ENCODE measurements at places on chromosomes 3 and 15.
A peak's percentile ranks its signal among the peaks of the same experiment; 100 is the strongest.

- no peak for DNase-seq
Measured at GRCh38 chr3:76039431-76039830, 254.1 kb upstream of the ZNF717 start.

GRCh38 chr3:172876297-172876696 is 125.8 kb downstream of the ECT2 start:
- DNase-seq = no peak

GRCh38 chr3:186849374-186849975 is 7.0 kb downstream of the ADIPOQ start:
- DNase-seq = no peak

DNA sequence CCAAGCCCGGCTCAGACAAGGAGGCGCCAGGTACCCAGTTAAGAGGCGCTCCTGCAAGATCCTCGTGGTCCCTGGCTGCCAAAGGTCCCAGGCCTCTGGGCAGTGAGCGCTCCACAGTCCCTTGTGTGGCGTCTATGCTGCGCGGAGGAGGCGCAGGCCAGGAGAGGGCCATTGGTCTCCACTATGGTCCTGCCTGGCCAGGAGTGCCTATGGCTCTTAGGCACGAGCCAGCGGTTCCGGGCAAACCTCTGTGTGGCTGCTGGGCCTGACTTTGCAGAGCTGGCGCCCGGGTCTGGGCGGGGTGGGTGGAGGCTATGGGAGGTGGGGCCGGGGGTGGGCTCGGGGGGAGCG is 660 bp upstream of the ADAMTSL3 start:
- no peak for DNase-seq

GRCh38 chr15:100947760-100948429 is 28.7 kb downstream of the LRRK1 start:
- DNase-seq = no peak

DNA sequence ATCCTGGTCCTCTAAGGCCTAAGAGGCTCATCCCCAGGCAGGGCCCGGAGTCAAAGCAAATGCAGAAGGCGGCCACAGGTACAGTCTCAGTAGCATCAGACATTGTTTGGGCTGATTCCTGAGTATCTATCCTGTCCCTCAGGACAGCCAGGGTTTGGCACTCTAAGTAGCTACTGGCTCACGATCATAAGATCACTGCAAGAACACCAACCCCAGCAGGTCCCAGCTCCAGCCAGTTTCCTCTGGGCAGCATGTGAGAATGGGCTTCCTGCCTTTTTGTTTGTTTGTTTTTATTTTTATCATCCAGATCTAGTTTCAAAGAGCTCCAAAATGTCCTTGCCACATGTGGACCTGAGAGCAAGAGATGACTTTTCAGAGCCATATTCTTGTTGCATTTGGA is 32.7 kb downstream of the LRRFIP2 start:
- no peak for DNase-seq

- no peak for DNase-seq
Measured at GRCh38 chr3:67647390-67647878, 7.0 kb downstream of the SUCLG2 start.

DNA sequence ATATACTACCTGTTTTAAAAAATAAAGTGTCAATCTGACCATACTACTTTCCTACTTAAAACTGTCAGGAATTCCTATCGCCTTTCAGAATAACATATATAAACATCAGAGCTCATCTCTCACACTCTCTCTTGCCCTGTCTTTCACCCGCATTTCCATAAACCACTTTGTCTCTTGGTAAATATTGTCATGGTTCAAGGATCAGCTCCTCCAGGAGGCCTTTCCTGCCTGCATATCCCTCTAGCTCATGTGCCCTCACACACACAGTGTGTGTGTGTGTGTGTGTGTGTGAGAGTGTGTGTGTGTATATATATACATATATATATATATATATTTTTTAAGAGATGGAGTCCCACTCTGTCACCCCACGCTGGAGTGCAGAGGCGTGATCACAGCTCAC is 6.7 kb downstream of the SUMF1 start:
- DNase-seq = no peak

GRCh38 chr3:111604119-111604518 is 9.0 kb upstream of the ZBED2 start:
- DNase-seq = no peak

DNA sequence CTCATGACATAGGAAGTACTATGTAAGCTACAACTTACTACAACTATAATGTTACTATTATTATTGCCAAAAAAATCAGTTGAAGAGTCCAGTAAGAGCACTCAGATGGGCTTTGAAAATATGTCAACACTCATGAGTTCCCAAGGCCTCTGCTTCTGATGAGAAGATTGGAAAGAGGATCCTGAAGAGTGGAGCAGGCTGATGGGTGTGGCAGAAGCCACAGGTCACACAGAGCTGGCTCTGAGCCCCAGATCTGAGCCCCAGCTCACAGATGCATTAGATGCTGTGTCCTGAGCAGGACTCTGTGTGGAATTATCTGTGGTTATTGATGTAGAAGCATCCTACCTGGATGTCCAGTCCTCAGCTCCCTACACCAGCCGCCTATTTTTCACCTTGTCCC is 65.6 kb downstream of the SPSB4 start:
- DNase-seq = no peak

DNA sequence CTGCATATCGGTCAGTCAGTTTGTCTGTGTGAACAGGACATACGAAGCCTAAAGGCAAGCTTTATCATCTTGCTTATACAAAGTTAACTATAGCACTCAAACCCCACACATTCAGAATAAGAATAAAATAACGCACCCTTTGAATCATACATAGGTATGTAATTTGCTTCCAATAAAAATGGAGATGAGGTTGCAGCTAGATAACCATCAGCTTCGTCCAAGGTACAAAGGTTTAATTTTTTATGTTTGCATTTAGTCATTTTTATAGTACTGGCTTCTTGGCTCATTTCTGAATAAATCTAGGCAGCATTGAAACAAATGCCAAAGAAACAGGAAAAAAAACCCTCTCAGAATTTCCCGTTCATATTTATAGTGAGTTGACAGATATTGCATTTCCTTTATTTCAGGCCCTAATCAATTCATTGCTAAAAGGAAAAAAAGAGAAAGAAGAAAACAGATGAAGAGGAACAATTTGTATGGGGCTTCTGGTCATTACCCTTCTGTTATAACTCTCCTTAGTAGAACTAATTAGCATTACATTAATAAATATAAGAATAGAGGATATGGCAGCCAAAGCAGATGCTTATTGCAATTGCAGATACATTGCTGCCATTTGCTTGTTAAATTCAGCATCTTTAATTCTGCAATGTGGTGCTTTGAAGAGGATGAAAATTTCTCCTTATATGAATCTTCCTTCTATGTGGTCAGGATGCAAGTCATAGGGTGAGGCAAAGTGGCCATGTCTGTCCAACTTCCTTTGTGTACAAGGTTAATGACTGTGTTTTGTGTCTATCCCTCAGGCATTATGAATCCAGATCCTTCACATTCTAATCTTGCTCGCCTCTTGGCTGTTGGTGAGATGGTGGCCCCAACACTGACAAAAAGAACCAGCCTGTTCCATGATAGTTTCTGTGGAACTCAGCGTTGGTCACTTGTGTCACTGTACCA is 550.0 kb downstream of the AGBL1 start:
- DNase-seq = no peak

GRCh38 chr15:31516440-31516839 is 189.8 kb downstream of the KLF13 start:
- no peak for DNase-seq

DNA sequence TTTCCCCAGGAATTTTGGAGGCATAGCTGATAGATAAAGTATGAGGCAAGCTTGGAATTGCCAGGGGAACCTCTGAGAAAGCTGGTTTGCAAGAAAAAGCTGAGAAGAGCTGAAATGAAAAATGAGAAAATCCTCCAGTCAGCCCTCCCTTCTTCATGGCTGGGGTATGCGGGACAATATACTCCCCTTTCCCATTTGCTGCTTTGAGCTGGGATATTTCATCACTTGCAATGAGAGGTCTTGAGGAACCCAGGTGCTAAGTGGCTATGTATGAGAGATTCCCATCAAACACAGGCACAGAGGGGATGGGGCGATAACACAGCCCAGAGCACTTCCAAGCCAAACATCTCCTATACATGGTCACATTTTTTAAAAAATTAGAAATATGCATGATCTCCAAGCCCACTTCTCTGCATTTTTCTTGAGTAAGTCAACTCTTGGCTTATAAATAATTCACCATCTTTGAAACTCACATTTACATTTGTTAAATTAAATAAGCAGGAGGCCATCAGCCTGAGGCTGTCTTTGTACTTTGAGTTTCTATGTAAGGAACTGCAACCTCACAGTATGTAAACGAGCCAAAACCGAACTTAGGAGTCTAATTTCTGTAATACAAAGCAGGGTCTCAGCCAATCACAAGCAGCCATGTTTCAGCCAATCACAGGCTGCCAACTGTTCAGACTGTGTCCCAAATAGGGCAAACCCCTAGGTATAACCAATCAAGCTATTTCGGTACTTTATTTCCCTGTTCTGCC is 983.6 kb upstream of the NR2F2 start:
- no peak for DNase-seq

- no peak for DNase-seq
Measured at GRCh38 chr3:172938788-172939187, 188.3 kb downstream of the ECT2 start.

GRCh38 chr3:99646107-99646435 is 7.7 kb downstream of the COL8A1 start:
- DNase-seq = no peak

- DNase-seq = no peak
Measured at GRCh38 chr15:63678393-63678792, 81.2 kb downstream of the FBXL22 start.

DNA sequence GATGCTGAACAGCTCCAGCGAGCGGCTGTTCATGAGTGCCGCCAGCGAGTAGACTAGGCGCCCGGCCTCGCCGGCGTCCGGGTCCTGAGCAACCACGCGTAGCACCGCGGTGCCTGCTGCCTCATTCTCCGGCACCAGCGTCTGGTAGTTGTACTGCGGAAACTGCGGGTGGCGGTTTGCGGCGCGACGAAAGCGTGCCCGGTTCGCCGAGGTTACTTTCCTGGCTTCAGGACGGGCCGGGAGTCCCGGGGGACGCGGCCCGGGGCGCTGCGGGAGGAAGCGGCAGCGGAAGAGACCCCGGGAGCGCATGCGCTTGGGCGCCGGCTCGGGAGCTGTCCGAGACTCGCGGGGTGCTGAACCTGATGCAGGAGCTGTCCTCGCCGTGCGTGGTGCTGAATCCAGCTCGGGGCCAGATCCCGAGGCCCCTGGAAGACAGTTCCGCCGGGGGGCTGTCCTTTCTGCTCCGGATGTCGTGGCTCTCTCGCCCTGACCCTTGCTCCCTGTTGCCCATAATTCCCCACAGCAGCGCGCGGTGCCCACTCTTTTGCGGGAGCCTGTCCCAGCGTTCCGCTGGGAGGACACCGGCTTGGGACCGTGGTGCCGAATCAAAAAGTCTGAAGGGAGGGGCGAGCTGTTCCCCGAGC is 1.1 kb downstream of the CELSR3 start:
- DNase-seq = peak; percentile 72

DNA sequence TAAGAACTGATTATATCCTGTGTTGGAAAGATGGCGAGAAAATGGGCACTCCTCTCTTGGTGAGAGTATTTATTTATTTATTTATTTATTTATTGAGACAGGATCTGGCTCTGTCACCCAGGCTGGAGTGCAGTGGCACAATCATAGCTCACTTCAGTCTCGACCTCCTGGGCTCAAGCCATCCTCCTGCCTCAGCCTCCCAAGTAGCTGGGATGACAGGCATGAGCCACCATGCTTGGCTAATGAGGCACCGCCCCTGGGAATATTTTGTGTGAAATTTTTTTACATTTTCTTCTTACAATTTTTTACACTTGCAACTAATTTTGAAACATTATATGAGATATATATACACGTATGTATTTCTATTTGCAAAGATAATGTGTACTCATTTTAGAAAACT is 150.5 kb upstream of the PRR20G start:
- DNase-seq = no peak

GRCh38 chr15:73684581-73685455 is 635 bp downstream of the CD276 start:
- DNase-seq = peak; percentile 36

- DNase-seq = no peak
Measured at GRCh38 chr15:74174958-74175253, 1.4 kb downstream of the ISLR start.

GRCh38 chr3:174333640-174334039 is 525.5 kb upstream of the NAALADL2 start:
- no peak for DNase-seq

GRCh38 chr3:161020256-161020655 is 84.9 kb downstream of the B3GALNT1 start:
- DNase-seq = no peak

DNA sequence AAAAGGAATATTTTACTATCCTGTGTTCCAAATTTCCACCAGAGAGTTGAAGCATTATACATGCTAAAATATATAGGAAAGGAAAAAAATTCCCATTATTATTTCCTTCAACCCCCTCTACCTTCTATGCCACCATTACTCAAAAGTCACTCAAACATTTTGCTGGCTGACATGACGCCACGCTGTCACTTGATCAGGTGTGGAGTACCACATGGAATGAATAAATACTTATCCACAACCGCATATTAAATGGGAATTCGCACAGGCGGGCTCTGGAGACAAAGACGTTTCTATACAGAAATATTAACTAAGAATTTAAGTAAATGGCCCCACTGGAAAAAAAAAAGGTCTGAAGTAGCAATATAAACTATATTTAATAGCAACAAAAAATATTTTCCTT is 266.4 kb downstream of the FOXP1 start:
- no peak for DNase-seq

DNA sequence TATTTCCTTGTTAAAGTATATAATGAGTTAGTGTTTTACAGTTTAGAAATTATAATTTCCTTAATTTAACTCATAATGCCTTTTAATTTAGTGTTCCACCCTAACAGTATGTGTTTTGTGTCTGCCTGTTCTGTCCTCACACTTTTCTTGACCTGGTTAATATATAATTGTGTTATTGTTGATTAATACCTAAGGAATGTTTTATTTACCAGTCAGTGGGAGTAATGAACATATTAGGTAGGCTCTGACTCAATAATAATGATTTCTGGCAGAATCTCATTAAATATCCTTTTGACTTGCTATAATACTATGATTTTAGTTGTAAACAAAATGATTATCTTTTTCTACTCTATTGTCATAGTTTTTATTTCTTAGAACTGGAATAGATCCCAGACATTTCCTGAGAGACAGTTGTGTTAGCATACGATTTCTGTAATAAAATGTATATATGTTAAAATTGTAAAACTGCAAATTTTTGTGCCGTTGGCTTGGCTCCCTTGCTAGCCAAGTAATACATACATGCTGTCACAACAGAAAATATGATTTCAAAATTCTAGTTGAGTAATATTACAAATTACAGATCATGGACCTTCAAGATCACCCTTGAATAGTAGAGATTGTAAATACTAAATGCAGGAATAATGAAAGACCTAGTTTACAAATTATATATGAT is 51.9 kb downstream of the RASA2 start:
- no peak for DNase-seq

DNA sequence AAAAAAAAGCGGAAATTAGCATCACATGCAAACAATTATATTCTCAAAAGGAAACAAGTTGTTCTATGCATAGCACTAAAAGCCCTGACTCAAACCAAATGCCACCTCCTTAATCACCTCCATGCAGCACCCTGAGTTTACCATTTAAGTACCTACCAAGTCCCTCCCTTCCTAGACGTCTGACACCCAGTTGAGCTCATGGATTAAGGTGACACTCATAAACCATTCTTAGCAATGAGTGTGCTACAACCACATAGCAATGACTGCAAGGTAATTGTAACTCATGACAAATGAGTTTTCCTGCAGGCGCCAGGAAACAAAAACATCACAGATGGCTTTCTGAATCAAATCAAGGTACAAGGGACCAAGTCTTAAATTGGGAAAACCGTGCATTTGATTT is 32.0 kb downstream of the WWTR1 start:
- no peak for DNase-seq

GRCh38 chr15:95898761-95899160 is 431.7 kb upstream of the NR2F2 start:
- DNase-seq = no peak

Measured in progenitor cell of endocrine pancreas (in vitro differentiated cells).